CD4-positive, alpha-beta memory T cell (primary cell): ENCODE measurements at places on chromosomes 3 and 15. TPM values are rescaled to one million over a fixed set of nuclear protein-coding genes. Genes with fewer than 3 reads are reported as not detected.

Gene GP9
- not detected for polyA plus RNA-seq

Gene TPRA1
- polyA plus RNA-seq: 40.1 TPM

- H3K36me3 ChIP-seq: no peaks in the 10 kb centered on the region
- no peak overlapping the region for H3K4me3 ChIP-seq
- no peaks in the 10 kb centered on the region for H3K4me1 ChIP-seq
- no peak for DNase-seq
Observed at GRCh38 chr3:156465194-156465593, 89.7 kb downstream of the SSR3 start.

- peak within 1 kb of the TSS; percentile 76 for H3K27ac ChIP-seq
- H3K27me3 ChIP-seq: no peaks in the 10 kb centered on the region
- peaks cover 97% of the 10 kb centered on the region for H3K4me1 ChIP-seq
- DNase-seq: peak; percentile 78
Observed at GRCh38 chr3:112132975-112133448, at the start of gene GCSAM. TSS of gene GCSAM (minus strand) at chr3:112133248. CDS start at chr3:112133120, 128 bp downstream.

GRCh38 chr15:56467616-56468015, 2.7 kb upstream of the MNS1 start:
- no peak for DNase-seq
- H3K27me3 ChIP-seq: no peaks in the 10 kb centered on the region
- no peak overlapping the region for H3K4me3 ChIP-seq
- no peaks in the 10 kb centered on the region for H3K36me3 ChIP-seq
- no peak overlapping the region for H3K27ac ChIP-seq

DNA sequence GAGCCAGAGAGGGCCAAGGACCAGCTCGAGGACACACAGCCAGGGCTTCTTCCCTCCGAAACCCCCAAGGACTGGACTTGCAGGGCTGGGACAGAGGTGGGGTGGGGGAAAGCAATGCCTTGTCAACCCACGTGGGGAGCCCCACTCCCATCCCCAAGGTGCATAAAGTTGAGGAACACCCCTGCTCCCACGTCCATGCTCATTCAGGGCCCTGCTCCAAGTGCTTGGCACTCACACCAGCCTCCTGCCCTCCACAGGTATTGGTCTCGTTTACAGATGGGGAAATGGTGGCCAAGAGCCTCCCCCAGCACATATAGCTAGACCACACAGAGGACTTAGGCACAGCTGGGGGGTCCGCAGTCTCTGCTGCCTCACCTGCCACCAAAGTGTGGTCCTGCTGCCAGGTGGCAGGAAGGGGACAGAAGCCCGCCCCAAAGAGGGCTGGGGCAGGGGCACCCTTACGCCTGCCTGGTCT, 50.5 kb upstream of the CSPG4 start:
- no peaks in the 10 kb centered on the region for H3K27me3 ChIP-seq
- no peak for DNase-seq
- peaks cover 8% of the 10 kb centered on the region for H3K4me1 ChIP-seq

- H3K4me3 ChIP-seq: no peak overlapping the region
- H3K4me1 ChIP-seq: no peaks in the 10 kb centered on the region
- no peak overlapping the region for H3K27ac ChIP-seq
- H3K27me3 ChIP-seq: no peaks in the 10 kb centered on the region
- no peaks in the 10 kb centered on the region for H3K36me3 ChIP-seq
Observed at GRCh38 chr3:177300039-177300833, 103.0 kb upstream of the TBL1XR1 start.

DNA sequence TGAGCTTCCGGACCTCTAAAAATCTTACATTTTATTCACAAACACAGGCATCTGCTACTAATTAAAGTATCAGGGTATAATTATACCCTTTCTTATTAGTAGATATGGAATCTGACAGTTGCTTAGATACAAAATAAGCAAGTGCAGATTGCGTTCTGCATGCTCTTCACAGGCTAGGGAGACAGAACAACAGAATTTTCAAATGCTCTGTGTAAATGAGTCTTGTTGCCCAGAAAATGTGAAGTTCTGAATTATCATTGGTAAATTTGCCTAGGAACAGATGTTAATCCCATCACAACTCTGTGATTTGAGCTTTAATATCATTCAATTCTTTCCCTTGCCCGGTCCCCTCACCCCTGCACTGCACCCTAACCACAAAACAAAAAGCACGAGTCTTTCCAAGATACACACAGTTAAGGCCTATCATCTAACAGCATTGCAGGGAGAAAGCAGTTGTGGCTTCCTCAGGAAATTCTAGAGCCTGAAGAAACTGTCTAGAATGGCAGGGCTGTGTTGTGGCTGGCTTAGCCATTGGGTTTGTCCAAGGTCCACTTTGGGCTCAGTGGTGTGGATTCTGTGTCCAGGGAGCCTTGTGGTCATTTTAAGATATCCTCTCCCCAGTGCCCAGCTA, 119.8 kb downstream of the PDCD6IP start:
- no peak for DNase-seq
- H3K36me3 ChIP-seq: no peaks in the 10 kb centered on the region
- H3K4me3 ChIP-seq: no peak overlapping the region
- H3K27me3 ChIP-seq: no peaks in the 10 kb centered on the region

GRCh38 chr15:31175484-31175883, 74.0 kb upstream of the TRPM1 start:
- H3K36me3 ChIP-seq: no peaks in the 10 kb centered on the region
- no peak for DNase-seq
- no peak overlapping the region for H3K27ac ChIP-seq

DNA sequence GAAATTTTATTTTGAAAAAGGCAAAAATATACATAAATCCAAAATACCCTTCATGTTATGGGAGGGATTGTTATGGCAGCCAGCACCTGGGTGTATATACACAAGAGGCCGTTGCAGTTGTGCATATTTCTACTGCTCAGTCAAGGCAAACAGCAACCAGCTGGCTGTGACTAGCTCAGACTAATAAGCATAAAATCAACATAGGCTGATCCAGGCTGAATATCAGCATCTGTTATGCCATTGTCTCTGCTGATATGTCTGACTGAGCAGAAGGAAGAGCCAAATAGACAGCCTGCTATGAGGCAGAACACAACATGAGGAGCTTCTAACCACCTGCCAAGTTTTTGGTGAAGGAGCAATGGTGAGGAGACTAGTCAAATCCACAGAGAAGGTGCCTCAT, 457.5 kb upstream of the ALCAM start:
- H3K4me1 ChIP-seq: no peaks in the 10 kb centered on the region
- no peak overlapping the region for H3K27ac ChIP-seq
- no peak for DNase-seq

- no peaks in the 10 kb centered on the region for H3K4me1 ChIP-seq
- no peaks in the 10 kb centered on the region for H3K27me3 ChIP-seq
- no peak overlapping the region for H3K4me3 ChIP-seq
- no peak overlapping the region for H3K27ac ChIP-seq
- peaks cover 27% of the 10 kb centered on the region for H3K36me3 ChIP-seq
Observed at GRCh38 chr3:14488286-14489041, 51.7 kb downstream of the GRIP2 start.

DNA sequence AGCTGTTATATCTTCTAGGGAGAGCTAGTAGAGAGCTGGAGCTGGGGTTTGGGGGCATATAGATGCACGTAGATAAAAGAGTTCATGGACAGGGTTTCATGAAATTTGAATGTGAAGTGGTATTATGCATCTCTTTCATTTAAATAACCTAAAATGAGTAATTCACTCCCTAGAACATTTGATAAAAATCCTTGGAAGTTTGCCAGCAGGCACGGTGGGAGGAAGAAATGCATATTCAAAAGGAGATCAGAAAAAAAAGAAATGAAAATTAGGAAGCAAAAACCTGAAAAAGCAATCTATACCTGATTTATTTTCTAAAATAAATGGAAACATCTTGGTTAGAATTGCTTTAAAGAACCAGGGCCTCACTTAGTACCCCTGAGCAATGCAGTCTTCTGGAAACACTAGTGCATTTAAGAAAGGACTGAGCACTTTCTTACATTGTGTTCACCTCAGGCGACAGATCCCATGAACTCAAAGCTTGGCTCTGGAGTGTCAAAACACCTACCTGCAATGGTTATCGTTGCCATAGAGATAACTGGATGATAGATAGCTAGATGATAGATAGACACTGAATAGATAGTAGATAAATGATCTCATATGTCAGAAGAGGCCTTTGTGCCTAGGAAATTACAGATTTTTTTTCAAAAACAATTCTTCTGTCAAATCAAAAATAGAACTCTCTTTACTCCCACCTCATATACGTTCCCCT, 458.6 kb upstream of the THRB start:
- H3K4me1 ChIP-seq: no peaks in the 10 kb centered on the region
- H3K27me3 ChIP-seq: no peaks in the 10 kb centered on the region
- H3K4me3 ChIP-seq: no peak overlapping the region
- H3K36me3 ChIP-seq: no peaks in the 10 kb centered on the region
- no peak for DNase-seq

- no peak for DNase-seq
- H3K27ac ChIP-seq: no peak overlapping the region
- no peaks in the 10 kb centered on the region for H3K36me3 ChIP-seq
- H3K4me3 ChIP-seq: no peak overlapping the region
Observed at GRCh38 chr15:25239471-25240345, 199.1 kb downstream of the UBE3A start.

DNA sequence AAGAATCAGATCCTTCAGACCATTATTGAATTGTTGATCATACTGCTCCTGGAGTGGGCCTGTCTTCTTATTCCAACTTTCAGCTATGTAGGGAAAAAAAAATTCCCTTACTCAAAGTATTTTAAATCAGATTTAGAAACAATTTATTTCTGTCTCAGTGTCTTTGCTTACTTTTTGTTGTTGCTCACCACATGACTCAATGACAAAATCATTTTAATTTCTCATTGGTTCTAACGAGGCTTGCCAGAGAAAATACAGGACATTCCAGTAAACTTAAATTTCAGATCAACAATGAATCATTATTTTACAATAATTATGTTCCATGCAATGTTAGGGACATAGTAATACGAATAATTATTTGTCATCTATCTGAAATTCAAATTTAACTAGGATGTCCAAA, 748.5 kb upstream of the CBLB start:
- DNase-seq: no peak
- no peaks in the 10 kb centered on the region for H3K27me3 ChIP-seq
- H3K36me3 ChIP-seq: no peaks in the 10 kb centered on the region
- no peak overlapping the region for H3K27ac ChIP-seq
- no peak overlapping the region for H3K4me3 ChIP-seq
- no peaks in the 10 kb centered on the region for H3K4me1 ChIP-seq
